Substantia nigra (tissue), 51 donors: ENCODE measurements at places on chromosomes 12 and 14.

DNA sequence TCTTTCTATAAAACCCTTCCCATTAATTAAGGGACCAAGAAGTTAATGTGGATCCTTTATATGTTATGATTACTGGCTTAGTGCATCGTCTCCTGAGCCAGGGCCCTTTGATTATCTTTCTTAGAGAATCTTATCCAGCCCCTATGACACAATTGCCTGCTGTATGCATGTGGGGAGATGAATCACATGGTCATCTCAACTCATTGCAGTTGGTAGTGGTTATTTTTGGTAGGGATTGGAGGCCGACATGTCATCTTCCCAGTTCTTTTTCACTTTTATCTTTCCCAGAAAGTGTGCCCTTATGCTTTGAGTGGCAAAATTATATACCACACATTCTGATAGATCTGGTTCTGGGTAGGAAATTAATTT, 26.0 kb downstream of the ZNF664 start:
- no peak for DNase-seq

DNA sequence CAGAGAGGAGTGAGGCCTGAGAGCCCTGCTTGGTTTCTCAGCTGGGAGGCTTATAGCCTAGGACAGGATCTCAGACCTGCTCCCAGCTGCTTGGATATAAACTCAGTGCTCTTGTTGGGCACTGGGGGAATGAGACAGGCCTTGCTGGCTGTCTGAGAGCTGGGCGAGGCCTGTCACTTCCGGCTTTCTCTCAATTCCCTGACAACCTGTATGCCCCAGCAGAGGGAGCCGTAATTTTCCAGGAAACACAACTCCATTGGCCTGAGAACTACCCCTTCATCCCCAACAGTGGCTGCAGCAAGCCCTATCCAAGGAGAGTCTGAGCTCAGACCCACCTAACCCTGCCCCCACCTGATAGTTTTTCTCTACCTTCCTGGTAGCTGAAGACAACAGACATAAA, 258.3 kb upstream of the STXBP6 start:
- no peak for DNase-seq

DNA sequence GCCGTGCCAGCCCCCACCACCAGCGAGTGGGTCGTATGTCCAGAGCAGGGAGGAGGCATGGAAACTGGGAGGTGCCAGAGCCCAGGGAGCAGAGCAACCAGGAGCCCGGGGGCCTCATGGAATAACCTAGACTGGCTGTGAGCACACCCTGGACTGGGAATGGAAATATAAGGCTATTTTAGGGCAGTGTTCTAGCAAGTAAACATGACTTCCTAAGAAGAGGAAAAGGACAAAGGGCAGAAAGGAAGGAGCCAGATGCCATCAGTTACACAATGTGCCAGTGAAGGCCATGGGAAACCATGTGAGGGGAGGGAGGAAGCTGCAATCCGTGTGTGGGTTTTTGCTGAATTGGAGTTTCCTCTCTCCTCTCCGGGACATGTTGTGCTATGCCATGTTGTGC, 18.7 kb upstream of the CPM start:
- DNase-seq: no peak

DNA sequence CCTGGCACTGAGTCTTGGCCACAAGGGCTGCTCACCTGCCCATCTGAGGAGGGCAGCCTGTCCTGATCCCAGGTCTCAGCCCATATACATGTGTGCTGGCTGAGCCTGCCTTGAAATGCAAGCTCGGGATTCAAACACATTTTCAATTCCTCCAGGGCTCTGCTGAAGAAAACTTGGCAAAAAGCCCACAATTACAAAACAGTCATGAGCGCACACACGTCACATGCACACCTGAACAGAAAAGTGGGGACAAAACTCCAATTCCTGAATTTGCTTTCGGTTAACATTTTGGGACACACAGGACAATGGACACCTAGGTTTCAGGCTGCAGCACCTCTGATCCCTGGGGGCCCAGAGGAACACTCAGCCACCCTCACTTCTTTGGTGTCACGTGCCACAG, 113.9 kb downstream of the RBM19 start:
- DNase-seq: no peak

GRCh38 chr12:114221136-114221833, 184.7 kb downstream of the TBX5 start:
- no peak for DNase-seq

- no peak for DNase-seq
These were observed 64.7 kb downstream of the TMEM121 start for GRCh38 chr14:105591052-105591451.

- no peak for DNase-seq
These were observed 1.4 kb downstream of the SGPP1 start for GRCh38 chr14:63726499-63726898.

DNA sequence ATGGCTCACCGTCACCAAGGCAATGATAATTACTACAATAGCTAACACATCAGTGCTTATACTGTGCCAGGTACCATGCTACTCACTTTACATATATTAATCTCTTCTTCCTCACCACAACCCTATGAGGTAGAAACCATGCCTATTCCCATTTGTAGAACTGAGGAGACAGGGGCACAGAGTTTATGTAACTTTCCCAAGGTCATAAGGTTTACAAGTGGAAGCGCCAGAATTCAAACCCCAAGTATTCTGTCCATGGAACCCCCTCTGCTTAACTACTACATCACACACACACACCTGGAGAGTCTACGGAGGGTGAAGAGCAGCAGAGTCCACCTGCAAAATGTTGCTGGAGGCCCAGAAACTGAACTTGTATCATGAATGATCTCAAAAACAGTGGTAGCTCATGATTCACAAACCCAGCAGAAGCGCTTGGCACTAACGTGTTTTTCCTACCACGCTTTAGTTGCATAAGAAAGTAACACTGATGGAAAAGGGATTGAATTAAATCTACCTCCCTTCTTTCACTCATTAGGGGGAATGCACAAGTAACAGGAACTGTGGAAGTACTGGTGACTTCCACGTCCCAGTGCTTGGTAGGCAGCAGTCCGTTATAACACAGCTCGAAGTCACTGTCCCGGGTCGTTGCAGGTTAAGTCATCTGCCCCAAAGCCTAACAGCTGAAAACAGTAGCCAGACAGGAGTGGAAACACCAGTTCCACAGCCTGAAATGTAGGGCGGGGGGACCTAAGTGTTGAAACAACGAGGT, 2.0 kb downstream of the ITPR2 start:
- no peak for DNase-seq

DNA sequence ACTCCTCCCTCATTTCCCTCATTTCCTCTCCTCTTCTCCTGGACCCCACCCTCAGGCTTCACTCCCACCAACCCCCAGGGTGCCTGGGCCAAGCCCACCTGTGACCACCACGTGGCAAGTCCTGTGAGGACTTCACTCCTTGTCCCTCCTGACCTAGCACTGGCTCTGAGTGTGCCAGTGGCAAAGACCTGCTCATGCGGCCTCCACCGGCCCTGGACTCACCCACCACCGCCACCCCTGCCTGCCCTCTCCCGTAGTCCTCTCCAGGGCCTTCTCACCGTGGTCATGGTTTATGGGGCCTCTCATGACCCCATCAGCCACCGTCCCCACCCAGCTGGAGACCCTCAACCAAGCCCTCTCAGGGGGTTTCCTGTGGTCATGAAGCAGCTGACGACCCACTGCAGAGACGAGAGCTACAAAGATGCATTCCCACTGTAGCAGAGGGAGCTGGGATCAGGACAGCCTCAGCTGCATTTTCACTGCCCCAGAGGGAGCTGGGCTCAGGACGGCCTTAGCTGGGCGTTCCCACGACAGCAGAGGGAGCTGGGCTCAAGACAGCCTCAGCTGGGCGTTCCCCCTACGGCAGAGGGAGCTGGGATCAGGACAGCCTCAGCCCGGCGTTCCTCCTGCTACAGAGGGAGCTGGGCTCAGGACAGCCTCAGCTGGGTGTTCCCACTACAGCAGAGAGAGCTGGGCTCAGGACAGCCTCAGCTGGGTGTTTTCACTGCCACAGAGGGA, 3.2 kb upstream of the C14orf180 start:
- no peak for DNase-seq

GRCh38 chr12:41683023-41683422, 461.7 kb downstream of the GXYLT1 start:
- no peak for DNase-seq

- DNase-seq: no peak
These were observed 77.3 kb downstream of the PDE3A start for GRCh38 chr12:20445687-20446086.

- DNase-seq: no peak
These were observed 10.2 kb upstream of the SLC17A8 start for GRCh38 chr12:100346660-100347059.

GRCh38 chr14:89589400-89590118, 172.5 kb upstream of the FOXN3 start:
- DNase-seq: no peak

- no peak for DNase-seq
These were observed 104.5 kb upstream of the MED13L start for GRCh38 chr12:116381744-116382685.

DNA sequence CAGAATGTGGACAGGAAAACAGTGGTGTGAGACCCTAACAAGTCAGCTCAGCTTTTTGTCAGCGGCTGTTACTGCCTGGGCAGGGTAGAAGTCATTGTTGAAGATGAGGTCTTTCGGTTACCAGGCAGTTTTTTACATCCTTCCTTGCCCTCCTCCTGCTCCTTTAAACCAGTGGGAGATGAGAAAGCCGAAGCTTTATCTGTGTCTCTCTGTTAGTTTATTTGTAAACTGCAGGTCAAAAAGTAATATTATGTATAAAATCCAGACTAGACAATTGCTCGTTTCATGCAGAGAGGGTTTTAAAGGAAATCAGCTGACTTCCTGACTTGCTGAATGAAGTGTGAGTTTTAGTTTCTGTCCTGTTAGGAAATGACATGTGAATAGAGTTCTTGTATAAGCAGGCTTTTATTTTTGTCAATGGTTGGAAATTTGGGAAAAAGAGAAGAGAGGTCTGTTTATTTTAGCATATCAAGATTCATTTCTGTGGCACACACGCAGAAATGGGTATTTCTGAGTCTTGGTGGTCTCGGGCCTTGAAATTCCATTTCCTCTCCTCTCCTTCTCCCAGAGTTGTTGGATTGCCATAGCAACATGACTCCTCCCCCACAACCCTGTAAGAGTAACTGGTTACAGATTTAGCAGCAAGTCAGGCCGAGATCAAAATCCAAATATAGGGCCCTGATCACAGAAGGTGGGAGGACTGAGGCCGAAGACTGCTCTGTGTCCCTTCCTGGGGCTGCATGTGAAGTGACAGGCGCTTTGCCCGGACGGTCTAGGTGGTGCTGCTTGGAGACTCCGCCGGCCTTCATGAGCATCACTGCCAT, 60.8 kb downstream of the SAMD4A start:
- DNase-seq: no peak

DNA sequence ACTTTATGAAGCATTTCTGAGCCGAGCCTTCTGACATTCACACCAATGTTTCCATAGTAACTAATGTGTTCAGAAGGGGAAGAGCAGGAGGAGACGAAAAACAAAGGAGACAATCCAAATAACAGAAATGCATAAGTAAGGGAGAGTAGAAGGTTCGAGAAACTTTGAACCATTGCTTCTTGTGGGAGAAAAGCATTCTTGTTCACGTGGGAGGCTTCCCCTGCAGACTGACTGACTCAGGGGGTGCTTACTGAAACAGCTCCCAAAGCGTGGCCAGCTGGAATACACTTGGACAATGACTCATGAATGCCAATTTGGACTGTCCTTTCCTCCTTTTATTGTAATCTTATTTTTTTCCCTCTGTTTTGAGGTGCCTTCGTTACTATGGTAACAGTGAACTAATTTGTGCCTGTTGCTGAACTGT, 73.9 kb downstream of the NEDD1 start:
- no peak for DNase-seq
